Panc1 (cell line): ENCODE measurements at places on chromosomes 11 and 22. TPM values are rescaled to one million over a fixed set of nuclear protein-coding genes. Genes with fewer than 3 reads are reported as not detected.

SGSM1 gene
- total RNA-seq, result 1.6 TPM

- no peak overlapping the region for H3K27ac ChIP-seq
- no peak for DNase-seq
- no peak overlapping the region for H3K4me3 ChIP-seq
- no peaks in the 10 kb centered on the region for H3K27me3 ChIP-seq
- no peaks in the 10 kb centered on the region for H3K4me1 ChIP-seq
Observed at GRCh38 chr11:64755681-64756361, 4.0 kb downstream of the PYGM start.

GRCh38 chr11:124830749-124831148 is 30.5 kb upstream of the MSANTD2 start:
- peaks cover 13% of the 10 kb centered on the region for H3K27me3 ChIP-seq
- no peaks in the 10 kb centered on the region for H3K4me1 ChIP-seq
- no peak for DNase-seq
- no peak overlapping the region for H3K27ac ChIP-seq
- H3K36me3 ChIP-seq, result no peaks in the 10 kb centered on the region
- H3K4me3 ChIP-seq, result no peak overlapping the region

DNA sequence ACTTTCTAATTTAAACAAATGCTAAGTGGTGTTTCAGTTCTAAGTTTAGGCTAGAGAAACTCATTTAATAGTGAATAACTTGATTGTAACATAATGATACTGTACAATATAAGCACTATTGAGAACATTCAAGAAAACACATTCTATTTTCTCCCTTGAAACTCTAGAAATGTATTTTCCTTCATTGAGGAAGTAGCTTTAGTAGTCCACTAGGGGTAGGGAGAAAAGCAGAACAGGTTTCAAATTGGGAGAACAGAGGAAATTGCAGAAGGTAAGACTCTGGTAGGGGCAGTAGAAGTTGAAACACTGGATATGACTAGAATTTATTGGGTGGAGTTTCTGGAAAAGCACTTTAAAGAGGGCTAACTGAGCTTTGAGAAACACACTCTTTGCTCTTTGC is 31.6 kb upstream of the MPPED2 start:
- H3K27ac ChIP-seq, result no peak overlapping the region
- no peaks in the 10 kb centered on the region for H3K4me1 ChIP-seq
- no peak for DNase-seq
- H3K4me3 ChIP-seq, result no peak overlapping the region
- H3K27me3 ChIP-seq, result no peaks in the 10 kb centered on the region
- H3K36me3 ChIP-seq, result no peaks in the 10 kb centered on the region

DNA sequence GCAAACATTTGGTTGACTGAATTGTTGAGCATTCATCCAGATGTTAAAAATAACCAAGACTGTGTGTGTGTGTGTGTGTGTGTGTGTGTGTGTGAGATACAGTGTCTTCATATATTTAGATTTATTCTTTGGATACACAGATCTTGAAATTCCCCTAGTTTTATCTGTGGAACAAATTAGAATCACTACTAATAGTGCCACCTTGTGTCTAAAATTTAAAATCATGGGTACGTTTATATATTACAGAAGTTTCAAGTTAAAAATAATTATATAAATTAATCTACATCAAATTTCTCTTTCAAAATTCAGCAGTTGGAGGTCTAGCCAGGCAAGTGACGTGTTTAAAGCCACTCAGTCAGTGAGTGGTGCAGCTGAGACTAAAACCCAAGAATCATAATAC is 1566.2 kb upstream of the TENM4 start:
- DNase-seq, result no peak
- no peak overlapping the region for H3K4me3 ChIP-seq
- H3K36me3 ChIP-seq, result no peaks in the 10 kb centered on the region
- peak overlapping the region; percentile 46; the same call in 1 of the 2 replicates for H3K27ac ChIP-seq
- peaks cover 7% of the 10 kb centered on the region; the same call in 1 of the 2 replicates for H3K4me1 ChIP-seq

DNA sequence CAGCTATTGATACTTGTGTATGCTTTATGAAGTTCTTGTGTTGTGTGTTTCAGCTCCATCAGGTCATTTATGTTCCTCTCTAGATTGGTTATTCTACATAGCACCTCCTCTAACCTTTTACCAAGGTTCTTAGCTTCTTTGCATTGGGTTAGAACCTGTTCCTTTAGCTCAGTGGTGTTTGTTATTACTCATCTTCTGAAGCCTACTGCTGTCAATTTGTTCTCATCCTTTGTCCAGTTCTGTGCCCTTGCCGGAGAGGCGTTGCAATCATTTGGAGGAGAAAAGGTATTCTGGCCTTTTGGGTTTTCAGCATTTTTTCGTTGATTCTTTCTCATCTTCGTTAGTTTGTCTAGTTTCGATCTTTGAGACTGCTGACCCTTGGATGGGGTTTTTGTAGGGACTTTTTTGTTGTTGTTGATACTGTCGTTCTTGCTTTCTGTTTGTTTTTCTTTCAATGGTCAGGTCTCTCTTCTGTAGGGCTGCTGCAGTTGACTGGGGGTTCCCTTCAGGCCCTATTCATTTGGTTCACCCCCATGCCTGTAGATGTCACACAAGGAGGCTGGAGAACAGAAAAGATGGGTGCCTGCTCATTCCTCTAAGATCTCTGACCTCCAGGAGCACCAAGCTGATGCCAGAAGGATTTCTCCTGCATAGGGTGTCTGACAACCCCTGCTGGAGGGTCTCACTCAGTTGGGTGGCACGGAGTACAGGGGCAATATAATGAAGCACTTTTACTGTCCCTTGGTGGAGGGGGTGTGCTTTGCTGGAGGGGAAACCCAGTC is 35.9 kb upstream of the MUC15 start:
- H3K4me3 ChIP-seq, result no peak overlapping the region
- no peak for DNase-seq
- H3K4me1 ChIP-seq, result no peaks in the 10 kb centered on the region

GRCh38 chr11:119222308-119222707 is 16.2 kb downstream of the CBL start:
- DNase-seq, result no peak
- no peak overlapping the region for H3K27ac ChIP-seq
- no peak overlapping the region for H3K4me3 ChIP-seq
- no peaks in the 10 kb centered on the region for H3K27me3 ChIP-seq
- H3K36me3 ChIP-seq, result no peaks in the 10 kb centered on the region

- peaks cover 6% of the 10 kb centered on the region for H3K27me3 ChIP-seq
- H3K4me3 ChIP-seq, result no peak overlapping the region
- no peaks in the 10 kb centered on the region for H3K36me3 ChIP-seq
- DNase-seq, result no peak
- H3K4me1 ChIP-seq, result no peaks in the 10 kb centered on the region
- H3K27ac ChIP-seq, result no peak overlapping the region
Observed at GRCh38 chr22:43745783-43746356, 66.2 kb downstream of the EFCAB6 start.

GDPD4 gene
- total RNA-seq, result not detected

GRCh38 chr11:129637473-129637872 is 178.2 kb upstream of the TMEM45B start:
- no peak for DNase-seq
- no peaks in the 10 kb centered on the region for H3K27me3 ChIP-seq
- peaks cover 14% of the 10 kb centered on the region for H3K4me1 ChIP-seq
- no peaks in the 10 kb centered on the region for H3K36me3 ChIP-seq

DNA sequence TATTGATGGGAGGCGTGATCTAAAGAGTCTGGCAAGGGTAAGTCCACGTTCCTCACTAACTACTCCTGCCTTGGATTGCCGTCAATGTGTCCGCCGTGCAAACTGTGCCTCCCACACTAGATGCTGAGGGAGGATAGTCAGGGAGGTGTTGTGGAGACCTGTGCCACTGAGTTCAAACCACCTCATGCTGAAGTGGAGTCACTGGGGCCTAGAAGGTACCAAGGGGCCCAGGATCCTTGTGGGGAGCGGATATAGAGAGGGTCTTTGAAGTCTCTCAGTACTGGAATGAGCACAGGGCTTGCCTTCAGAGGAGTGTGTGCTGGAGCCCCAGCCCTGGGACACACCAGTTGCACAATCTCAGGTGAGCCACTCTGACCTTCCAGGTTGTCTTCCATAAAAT is 27.1 kb upstream of the TMPRSS4 start:
- DNase-seq, result no peak
- no peaks in the 10 kb centered on the region for H3K4me1 ChIP-seq
- H3K36me3 ChIP-seq, result no peaks in the 10 kb centered on the region

DNA sequence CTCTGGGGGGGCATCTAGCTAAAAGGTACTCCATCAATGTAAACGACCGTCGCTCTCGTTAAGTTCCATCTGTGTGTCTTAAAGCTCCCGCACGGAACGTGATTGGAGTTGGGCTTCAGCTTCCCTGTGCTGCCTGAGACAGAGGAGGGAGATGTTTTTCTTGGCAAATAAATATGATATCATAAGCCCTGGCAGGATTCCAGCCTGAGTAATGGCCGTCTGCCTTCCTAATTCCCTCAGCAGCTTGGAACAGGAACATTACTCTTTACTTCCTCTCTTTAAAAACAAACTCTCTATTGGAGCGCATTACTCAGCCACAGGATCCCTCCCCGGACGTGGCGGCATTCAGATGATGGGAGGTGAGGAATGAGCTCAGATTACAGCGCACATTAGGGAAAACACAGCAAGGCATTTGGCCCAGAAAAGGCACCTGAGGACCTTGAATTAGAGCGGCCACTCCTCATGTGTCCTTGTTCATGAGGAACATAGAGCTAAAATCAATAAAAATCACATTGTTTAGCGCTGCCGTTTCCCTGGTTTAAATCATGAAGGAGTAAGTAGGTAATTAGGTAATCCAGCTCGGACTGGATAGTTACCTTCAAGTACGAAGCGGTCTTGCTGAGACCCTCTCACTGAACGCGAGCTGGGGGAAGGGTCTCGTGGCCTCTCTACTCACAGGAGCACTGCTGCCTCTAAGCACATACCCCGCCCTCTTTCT is 230.4 kb downstream of the ST3GAL4 start:
- peak; percentile 13 for DNase-seq
- H3K36me3 ChIP-seq, result no peaks in the 10 kb centered on the region
- H3K4me1 ChIP-seq, result no peaks in the 10 kb centered on the region
- no peak overlapping the region for H3K27ac ChIP-seq
- no peak overlapping the region for H3K4me3 ChIP-seq

DNA sequence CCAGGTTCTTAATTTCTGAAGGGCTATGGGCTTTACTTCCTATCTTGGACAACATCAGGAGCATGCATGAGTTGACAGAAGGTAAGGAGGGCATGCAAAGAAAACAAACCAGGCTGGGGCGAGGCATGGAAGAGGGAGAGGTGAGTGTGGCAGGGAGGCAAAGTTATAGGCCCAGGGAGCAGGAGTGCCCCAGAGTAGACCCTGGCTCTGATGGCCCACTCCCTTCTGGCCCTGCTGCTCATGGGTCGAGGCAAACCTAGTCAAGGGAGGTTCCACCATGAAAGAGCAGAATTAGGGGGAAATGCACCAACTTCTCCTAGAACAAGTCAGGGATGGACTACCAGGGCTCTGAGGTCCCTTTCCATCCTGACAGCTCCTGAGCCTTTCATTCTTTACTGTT is 10.2 kb downstream of the CHRNA10 start:
- no peak for DNase-seq
- H3K4me3 ChIP-seq, result no peak overlapping the region
- no peaks in the 10 kb centered on the region for H3K4me1 ChIP-seq
- H3K27me3 ChIP-seq, result 0 out of 2 replicates have a peak, but pooled peaks cover 3% of the 10 kb centered on the region

GRCh38 chr11:47411884-47412746 is 3.7 kb downstream of the SLC39A13 start:
- DNase-seq, result no peak
- H3K27me3 ChIP-seq, result no peaks in the 10 kb centered on the region
- H3K4me3 ChIP-seq, result no peak overlapping the region
- no peak overlapping the region for H3K27ac ChIP-seq

DNA sequence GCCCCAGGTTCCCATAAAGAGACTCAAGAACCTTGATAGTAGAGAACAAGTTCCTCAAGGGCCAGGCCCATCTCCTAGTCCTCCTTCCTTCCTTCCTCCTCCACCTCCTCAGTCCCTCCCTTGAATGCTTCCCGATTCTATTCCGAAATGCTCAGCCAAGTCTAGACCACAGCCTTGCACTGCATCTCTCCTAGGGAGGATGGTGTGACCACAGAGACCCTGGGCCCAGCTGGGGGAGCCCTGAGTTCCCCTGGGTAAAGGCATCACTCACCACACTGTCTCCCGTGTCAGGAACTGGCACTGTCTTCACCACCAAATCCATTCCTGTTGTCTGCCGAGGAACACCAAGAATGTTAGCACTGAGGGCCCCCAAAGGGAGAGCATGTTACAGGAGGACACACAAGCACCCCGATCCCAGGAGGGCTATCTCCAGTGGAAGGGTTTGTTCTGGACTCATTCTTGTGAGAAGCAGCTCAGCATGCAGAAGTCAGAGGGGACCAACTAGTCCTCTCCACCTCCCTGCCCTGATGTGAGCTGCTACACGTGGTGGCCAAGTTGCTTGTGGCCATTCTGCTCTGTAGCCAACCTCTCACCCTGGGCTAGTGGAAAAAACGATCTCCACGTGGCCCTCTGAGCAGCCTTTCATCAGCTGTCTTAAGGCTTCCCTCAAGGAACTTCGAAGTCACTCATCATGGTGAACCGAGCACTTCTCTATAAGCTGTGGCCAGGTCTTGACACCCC is 8.7 kb downstream of the IFT27 start:
- H3K27me3 ChIP-seq, result no peaks in the 10 kb centered on the region
- no peaks in the 10 kb centered on the region for H3K36me3 ChIP-seq
- H3K27ac ChIP-seq, result no peak overlapping the region
- no peak for DNase-seq
- no peaks in the 10 kb centered on the region for H3K4me1 ChIP-seq

DGAT2 gene
- 19.2 TPM for total RNA-seq

GRCh38 chr11:110691926-110692325 is 20.3 kb downstream of the ARHGAP20 start:
- H3K27me3 ChIP-seq, result no peaks in the 10 kb centered on the region
- H3K27ac ChIP-seq, result no peak overlapping the region
- H3K4me3 ChIP-seq, result no peak overlapping the region
- no peaks in the 10 kb centered on the region for H3K36me3 ChIP-seq

TEX54 gene
- total RNA-seq, result not detected

- H3K27me3 ChIP-seq, result no peaks in the 10 kb centered on the region
- no peaks in the 10 kb centered on the region for H3K36me3 ChIP-seq
- no peak for DNase-seq
- no peak overlapping the region for H3K4me3 ChIP-seq
Observed at GRCh38 chr11:74057249-74058151, 48.6 kb upstream of the UCP3 start.

DNA sequence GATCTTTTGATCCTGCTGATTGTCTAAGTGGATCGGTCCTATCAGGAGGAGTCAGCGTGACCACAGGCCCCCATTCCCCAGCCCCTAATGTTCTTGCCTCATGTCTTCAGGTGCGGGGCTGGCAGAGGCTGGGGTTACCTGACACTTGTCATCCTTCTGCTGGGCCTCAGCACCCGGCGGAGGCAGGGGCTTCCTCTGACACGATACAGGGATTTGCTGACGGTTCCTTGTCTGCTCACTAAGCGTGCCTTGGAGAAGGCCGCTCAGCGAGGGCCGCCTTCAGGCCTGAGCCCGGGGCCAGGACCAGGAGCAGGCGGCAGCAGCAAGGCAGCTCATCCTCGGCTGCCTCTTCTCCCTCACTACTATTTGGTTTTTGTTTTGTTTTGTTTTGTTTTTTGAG is 45.7 kb upstream of the KCNQ1OT1 start:
- H3K4me1 ChIP-seq, result peaks cover 19% of the 10 kb centered on the region
- H3K36me3 ChIP-seq, result no peaks in the 10 kb centered on the region
- no peak overlapping the region for H3K27ac ChIP-seq
- DNase-seq, result no peak
- H3K27me3 ChIP-seq, result no peaks in the 10 kb centered on the region
